ENCODE measurements at places on chromosomes 16 and 17.

DNA sequence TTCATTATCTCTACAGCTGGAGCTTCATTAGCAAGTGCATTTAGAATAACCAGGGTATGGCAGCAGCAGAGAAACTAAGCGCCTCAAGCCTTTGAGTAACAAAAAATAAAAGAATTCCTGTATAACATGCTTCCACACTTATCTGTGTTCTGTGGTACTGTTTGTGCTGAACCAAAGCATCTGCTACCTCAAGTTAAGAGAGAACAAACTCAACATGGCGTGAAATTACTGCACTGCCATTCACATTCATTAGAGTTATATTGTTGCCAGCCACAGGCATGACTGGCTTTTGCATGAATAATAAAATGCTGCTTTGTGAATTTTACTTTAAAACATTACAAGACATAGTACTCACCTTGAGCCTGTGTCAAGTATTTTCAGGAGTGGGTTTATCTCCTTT lies 76.6 kb downstream of the NLK start:
- no peak for DNase-seq

- no peak for DNase-seq
Measured at GRCh38 chr16:22255335-22255734, 41.9 kb upstream of the POLR3E start.

- no peak for DNase-seq
Measured at GRCh38 chr17:79831265-79832217, 7.7 kb downstream of the CBX4 start.

DNA sequence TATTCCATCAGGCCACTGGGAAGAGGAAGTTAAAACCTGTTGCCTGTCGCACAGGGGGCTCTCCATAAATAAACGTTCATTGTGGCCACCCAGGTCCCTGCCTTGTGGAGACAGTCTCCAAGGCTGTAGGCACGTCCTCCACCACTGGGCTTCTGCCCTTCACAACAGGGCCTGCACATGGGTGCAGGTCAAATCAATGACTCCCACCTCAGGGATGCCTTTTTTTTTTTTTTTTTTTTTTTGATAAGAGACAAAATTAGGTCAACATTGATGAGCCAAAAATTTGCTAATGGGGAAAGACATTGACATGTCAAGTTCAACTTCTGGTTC lies 12.6 kb upstream of the SLC12A3 start:
- DNase-seq: no peak

Measured in stimulated activated CD8-positive, alpha-beta memory T cell treated with anti-CD3 and anti-CD28 coated beads, Interleukin-4, amount 100 ng/mL, for 4 hours (primary cell).